Smooth muscle cell of the brain vasculature (primary cell): ENCODE measurements at places on chromosomes 12 and 14.

- DNase-seq = no peak
Measured at GRCh38 chr12:100862676-100863075, 68.1 kb downstream of the ANO4 start.

DNA sequence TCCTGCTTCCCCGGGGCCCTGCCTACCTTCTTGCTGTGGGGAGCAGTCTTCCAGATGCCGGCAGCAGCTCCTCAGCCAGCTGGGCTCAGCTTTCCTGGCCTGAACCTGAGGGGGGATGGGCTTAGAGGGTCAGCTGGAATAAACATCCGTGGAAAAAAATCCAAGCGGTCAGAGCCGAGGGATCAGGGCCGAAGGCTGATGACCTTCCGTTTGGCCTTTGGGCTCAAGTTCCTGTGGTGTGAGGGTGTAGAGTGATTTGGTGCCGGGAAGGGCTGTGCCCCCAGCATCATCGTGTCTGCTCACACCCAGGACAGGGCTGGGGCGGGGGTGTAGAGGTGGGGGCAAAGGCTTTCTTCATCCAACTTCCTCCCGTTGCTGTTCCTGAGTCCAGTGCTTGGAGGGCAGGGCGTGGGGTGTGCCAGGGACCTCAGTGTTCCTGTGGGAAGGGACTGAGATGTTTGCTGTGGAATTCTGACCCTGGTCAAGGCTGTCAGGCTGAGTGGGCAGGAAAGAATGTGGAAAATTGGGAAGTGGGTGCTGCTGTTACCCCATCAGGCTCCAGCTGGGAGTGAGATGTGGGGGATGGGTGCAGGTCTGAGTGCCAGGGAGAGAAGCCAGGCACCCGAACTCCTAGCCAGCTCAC is 2.6 kb downstream of the SMIM41 start:
- DNase-seq = no peak

DNA sequence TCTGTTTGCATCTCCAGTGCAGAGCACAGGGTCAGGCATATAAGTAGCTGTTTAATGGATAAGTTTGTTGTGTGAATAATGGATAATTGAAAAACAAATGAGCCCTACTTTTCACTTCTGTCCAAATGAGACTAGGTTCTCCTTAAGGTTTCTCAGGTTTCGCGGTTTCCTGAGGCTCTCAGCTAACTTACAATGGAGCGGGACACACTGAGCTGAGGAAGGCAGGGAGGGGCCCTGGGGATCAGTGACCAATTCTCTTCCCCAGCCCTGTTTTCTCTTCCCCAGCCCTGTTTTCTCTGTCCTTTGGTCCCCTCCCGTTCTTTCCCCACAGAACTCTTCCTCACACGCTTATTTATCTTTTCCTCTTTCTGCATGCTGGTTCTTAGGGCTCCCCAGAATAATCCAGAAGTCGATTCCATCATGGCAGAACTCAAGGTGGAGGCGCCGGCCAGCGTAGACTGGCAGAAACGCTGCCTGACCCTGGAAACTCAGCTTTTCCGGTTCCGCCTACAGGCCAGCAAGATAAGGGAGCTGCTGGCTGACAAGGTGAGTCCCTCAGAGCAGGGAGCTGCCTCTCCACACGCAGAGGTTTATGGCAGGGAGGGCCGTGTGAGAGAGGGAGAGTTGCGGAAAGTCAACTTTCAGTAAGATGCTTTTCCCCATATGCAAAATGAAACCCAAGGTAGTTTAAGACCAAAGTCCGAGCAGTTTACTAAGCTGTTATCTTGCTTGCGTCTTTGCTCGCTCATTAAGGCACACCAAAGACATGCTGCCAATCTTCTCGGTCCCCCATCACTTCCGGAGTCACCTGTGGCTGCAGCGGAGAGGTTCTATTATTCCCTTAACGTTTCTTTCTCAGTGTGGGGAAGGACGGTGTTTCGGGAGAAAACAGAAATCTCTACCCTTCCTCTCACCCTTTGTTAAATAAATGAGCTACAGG is 8.6 kb downstream of the PLEKHH1 start:
- DNase-seq = no peak

DNA sequence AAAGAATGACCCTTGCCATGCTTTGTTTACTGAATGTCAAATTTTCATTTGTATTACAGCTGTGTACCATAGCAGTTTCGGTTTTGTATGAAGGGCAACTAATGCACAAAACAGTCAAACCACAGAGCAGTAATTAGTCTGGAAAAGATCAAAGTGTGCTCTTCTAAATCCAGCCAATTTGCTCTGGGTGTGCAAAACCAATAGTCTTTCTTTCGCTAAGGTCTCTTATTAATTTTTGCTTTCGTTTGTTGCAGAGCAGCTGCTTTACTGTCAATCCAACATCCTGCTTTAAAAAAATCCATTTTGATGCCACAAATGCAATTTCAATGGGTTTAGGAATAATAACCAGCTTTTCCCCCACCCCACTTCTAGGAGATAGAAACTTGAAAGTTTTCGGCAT is 114.2 kb downstream of the BRMS1L start:
- no peak for DNase-seq

DNA sequence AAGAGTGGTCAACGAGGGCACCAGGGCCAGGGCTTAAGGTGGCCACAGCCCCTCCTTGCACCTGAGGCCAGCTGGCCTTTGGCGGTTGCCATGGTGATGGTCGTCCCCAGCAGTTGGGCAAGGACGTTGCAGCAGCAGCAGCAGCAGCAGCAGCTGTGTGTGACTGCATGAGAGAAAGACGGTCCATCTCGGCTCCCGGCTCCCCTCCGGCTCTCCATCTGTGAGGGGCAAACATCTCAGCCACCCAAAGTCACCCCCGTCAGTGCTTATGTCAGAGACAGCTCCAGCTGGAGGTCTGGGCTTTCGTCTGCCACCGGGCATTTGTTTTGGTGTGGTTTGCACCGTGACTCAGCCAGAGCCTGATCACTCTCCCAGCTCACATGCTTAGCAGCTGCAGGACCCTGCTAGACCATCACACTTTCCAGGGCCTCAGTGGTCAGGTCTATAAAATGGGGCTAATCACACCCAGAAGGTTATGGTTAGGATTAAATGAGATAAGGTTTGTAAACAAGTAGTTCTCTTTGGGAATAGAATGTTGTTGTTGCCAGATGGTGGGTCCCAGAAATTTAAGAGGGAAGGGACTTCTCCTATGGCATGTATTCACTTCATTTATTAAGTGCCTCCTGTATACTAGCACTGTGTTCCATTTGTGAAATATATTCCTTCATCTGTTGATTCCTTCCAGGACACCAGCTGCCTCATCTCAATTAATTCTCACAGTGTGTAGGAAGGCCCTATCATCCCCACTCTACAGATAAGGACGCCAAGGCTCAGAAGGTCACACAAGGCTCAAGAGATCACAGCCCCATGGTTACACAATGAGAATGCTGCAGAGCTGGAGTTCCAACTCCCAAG is 212.6 kb upstream of the LHX5 start:
- DNase-seq = no peak

DNA sequence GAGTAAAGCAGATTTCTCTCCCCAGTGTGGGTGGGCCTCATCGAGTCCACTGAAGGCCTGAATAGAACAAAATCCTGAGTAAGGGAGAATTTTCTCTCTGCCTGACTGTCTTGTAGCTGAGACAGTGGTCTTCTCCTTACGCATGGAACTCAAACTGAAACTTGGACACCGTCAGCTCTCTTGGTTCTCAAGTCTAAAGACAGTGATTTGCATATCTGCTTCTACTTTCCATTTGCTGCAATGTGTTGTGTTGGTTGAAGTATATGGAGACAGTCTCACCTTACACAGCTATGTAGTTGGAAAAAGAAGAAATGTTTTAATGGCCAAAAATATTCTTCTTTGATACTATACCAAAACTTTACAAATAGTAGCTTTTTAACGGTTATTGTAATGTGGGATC is 160.2 kb upstream of the LMNTD1 start:
- no peak for DNase-seq

GRCh38 chr14:32497248-32497647 is 168.2 kb downstream of the AKAP6 start:
- DNase-seq = no peak

- DNase-seq = no peak
Measured at GRCh38 chr14:22567437-22567836, 21.6 kb downstream of the DAD1 start.

DNA sequence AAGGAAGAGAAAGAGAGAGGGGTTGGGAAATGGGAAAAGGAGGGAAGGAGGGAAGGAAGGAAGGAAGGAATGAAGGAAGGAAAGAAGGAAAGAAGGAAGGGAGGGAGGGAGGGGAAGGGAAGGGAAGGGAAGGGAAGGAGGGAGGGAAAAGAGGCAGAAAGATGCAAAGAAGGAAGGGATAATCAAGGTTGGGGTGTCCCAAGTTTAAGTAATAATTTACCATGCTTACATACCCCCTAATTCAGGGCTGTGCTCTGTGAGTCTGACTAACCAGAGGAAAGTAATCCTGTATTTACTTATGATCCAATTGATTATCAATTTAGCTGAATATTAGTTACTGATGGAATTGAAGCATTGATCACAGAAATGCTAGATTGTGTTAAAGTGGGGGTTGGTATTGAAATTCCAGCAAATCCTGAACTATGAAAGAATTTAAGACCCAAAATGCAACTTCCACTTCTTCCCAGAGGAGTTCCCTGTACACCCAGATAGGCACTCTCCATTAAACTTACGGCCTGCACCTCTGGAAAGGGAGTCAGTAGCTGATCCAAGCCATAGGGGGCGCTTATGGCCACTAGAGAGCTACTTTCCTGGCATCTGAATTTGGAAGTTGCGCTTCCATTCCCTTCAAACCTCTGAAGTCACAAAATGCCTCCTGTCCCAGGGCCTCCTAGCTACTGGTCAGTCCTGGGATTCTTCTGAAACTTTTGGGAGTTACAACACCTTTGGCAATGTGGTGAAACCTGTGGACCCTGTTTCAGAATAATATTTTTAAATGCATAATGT is 162.7 kb upstream of the PWP1 start:
- DNase-seq = no peak

DNA sequence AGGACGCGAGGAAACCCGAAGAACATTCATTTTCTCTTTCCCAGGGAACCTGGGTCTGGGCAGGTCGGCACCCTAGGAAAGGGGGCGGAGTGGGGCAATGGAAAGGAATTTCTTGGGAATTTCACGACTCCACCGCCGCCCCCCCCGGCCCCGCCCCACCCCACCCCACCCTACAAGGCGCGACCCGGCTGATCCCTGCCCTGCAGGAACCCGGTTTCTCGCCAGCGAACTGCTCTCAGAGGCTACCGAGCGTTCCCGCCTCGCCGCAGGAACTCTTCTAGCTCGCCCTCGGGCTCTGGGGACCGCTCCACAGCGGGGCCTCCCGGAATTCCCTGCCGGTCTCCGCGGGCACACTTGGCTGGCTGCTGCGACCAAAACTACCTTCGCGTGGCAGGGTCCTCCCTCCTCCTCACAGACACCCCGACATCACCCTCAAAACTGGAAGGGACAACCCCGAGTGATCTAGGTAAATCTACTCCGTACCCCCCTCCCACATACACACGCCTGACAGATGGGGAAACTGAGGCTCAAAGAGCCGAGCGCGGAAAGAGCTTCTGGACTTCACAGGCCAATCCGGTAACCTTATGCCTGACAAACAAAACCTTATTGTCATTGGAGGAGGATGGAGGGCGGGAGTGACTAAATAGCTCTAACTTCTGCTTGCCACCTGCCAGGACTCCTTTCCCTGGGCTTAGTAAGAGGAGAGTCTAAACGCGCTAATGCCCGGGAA is 785 bp upstream of the ACTN1 start:
- no peak for DNase-seq

GRCh38 chr14:69551511-69551910 is 23.2 kb downstream of the CCDC177 start:
- DNase-seq = no peak

DNA sequence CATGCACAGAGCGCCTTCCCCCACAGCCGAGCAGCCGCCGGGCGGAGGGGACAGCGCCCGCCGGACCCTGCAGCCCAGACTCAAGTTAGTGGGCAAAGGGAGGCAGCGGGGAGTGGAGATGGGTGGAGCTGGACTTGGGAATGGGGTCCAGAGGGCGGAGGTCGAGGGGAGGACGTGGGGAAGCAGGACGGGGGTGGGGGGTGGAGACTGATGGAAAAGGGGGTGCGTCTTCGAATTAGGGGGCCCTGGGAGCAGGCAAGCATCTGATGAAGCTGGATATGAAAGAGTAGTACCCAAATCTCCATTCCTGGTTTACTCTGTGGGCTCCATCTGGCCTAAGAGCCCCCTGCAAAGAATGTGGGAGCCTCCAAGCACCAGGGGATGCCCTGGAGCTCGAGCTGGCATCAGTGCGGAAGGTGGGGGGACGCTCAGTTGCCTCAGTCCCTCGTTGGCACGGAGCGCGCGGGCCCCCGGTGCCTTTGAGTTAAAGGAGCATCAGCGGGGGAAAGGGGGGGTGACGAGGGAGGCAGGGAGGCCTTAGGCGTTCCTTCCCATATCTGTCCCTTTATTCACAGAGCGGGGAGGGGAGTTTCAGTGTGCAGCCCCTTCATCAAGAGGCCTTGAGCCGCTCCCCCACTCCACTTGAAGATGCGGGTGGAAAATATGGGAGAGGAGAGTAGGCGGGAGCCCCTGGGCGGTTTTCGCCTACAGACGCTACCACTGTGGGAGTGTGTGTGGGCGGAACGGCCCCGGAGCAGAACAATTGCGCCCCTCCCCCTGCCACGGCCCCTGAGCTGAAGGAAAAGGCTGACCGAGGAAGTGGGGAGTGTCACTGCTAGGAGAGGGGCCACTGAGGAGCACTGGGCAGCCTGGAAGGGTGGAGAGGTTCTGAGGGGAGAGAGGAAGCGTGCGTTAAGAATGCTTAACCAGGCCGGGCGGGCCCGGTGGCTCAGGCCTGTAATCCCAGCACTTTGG is 644 bp downstream of the NAB2 start:
- no peak for DNase-seq

GRCh38 chr14:68346556-68347343 is 446.1 kb downstream of the ZFP36L1 start:
- DNase-seq = no peak

- DNase-seq = no peak
Measured at GRCh38 chr14:91158091-91158790, 44.4 kb downstream of the DGLUCY start.

DNA sequence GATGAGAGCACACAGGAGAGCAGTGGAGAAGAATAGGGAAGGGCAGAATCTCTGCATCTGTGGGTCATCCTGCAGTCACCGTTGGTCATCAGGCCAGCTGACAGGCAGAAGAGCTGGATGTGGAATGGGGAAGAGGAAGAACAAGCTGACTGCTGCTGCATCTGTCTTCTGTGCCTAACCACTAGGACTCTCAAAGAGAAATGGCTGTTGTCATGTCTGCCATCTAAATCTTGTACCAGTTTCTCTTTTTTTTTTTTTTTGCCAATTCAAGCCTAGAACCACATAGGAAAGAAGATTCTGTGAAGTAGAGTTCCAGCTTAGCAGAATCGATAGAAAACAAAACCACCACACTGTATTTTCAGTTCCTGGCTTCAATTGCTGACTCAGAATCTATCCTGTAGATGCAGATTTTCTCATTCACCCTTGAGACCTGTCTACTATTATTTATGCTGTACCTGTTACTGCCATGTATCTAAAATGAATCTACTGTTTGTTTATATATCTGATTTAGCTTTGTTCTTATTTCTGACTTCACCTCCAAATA is 421.9 kb upstream of the PRICKLE1 start:
- DNase-seq = no peak

- no peak for DNase-seq
Measured at GRCh38 chr14:80862541-80862940, 79.0 kb downstream of the CEP128 start.

GRCh38 chr14:20668969-20669368 is 15.4 kb upstream of the RNASE4 start:
- no peak for DNase-seq

- DNase-seq = no peak
Measured at GRCh38 chr14:22494486-22495135, 94.4 kb downstream of the DAD1 start.
